ENCODE measurements at places on chromosomes 2 and 18.
A peak's percentile ranks its signal among the peaks of the same experiment; 100 is the strongest.

- no peak for DNase-seq
Measured at GRCh38 chr2:217551252-217551899, 451.4 kb downstream of the TNS1 start.

DNA sequence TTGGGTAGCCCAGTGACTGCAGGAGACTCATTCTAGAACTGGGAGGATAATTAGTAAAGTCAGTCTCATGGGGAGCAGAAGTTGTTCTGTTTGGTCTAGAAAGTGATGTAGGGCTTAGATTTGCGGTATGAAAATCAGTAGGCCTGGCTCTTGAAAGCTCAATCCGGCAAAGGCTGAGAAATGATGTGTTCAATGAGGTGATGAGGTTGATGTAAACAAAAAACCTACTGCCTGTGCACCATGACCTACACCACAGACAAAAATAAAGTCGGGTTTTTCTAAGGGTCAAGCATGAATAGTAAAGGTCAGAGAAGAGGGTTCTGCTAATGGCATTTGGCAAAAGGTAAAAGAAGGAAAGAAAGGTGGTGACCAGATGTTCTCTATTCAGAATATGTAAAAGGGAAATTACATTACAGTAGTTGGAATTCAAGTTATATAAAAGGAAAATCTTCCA is 80.8 kb upstream of the COL5A2 start:
- no peak for DNase-seq

DNA sequence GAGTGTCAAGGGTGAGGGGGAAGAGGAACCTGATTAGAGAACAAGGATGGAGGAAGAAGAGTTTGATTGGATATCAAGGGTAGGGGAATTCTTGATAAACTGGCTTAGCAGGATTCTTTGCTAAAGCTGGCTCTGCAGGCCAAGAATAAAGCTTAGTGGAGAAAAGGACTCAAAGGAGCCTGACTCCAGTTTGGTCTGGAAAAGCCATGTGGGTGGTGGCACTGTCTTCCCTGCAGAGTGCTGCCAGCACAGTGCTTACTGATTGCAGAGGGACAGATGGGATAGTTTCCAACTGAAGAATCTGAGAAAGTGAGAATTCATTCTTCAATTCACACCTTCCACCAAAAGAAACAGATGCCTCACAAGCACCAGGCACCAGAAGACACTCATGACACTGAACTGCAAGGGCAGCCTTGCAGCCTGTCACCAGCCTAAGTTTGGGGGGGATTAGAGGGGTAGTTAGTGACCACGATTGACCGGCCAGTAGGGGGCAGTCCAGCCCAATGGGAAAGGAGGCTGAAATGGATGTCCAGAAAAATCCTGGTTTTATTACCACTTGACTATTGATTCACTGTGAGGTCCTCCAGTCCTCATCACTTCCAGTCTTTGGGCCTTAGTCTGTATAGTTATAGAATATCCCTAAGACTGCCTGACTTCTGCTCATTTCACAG is 334.5 kb downstream of the SMAD2 start:
- no peak for DNase-seq

GRCh38 chr2:185044323-185044874 is 446.1 kb downstream of the ZNF804A start:
- DNase-seq = no peak

GRCh38 chr2:27809761-27810241 is 38.3 kb downstream of the MRPL33 start:
- DNase-seq = no peak

GRCh38 chr2:178806543-178806942 is 680 bp downstream of the TTN start:
- no peak for DNase-seq

DNA sequence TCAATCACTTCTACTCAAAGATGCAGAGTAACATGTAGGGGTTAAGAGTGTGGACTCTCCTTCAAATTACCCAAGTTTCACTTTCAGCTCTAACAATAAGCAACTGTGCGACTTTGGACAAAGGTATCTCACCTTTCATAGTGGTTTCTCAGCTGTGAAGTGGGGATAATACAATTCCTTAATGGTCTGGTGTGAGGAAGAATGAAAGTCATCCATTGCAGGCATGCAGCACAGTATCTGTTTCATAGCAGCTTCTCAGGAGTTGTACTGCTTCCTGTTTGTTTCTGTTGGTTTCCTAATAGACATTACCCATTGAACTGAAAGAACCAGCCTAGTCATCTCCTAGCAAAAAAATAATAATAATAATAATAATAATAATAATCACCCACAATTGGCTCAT is 74.4 kb downstream of the DDX18 start:
- DNase-seq = no peak

DNA sequence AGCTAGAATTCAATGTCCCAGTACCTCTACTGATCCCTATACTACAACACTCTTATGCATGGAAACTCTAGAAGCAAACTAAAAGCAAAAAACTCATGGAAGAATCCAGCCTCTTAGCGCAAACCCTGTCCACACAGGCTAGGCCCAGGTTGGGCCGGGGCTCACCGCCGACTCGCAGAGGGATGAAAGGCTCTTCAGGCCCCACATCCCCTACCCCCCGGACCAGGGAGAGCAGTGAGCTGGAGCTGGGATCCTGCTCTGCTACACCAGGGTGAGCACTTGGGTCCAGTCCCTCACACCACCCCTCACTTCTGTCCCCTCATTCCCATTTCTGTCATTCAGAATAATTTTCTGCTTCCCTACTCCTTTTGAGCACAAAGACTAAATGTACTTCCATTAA is 2.0 kb downstream of the OST4 start:
- DNase-seq = no peak

DNA sequence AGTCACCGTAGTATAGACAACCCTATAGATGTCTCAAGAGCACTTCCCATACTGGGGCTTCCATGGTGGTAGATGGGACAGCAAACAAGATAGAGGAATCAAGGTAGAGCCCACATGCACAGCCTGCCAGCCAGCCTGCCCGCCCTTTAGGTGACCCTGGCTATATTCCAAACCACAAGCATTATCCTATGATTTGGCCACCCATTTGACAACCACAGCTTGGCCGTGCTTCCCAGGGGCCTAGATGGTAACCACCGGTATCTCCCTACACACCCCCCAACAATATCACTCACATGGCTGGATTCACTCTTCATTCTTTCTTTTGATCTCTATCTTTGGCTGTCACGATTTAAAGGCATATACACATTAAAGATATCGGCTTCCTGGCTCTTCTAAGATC is 85.3 kb downstream of the CDK15 start:
- DNase-seq = no peak

GRCh38 chr2:64111426-64111825 is 32.8 kb downstream of the PELI1 start:
- no peak for DNase-seq

- DNase-seq = no peak
Measured at GRCh38 chr2:551621-552020, 125.6 kb downstream of the TMEM18 start.

DNA sequence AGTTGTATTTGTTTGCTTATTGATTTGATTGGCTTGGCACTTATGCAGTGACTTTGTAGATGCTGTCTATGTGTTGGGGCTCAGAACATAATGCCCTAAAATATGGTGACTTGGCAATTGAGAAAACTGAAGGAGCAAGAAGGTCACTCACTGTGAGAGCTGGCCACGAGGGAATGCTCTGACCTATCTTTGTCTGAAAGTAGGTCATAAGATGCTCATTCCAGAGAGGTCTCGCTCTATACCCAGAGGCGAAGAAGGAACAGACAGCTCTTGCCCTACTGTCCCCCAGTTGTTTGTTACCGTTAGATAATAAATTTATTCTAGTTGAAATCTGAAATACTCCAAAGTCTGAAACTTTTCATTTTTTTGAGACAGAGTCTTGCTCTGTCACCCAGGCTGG is 158.5 kb downstream of the TGIF1 start:
- no peak for DNase-seq

- no peak for DNase-seq
Measured at GRCh38 chr2:236811062-236811656, 241.5 kb downstream of the ACKR3 start.

- DNase-seq = no peak
Measured at GRCh38 chr18:75400366-75400765, 27.1 kb downstream of the SMIM21 start.

GRCh38 chr2:43131890-43132682 is 94.3 kb downstream of the ZFP36L2 start:
- DNase-seq = no peak

GRCh38 chr2:18934886-18935285 is 345.5 kb upstream of the NT5C1B start:
- DNase-seq = no peak

- no peak for DNase-seq
Measured at GRCh38 chr2:153488072-153488471, 9.5 kb upstream of the RPRM start.

GRCh38 chr2:108165729-108166128 is 74.0 kb upstream of the SULT1C3 start:
- no peak for DNase-seq

- DNase-seq = no peak
Measured at GRCh38 chr2:144426981-144427479, 92.9 kb downstream of the ZEB2 start.

- DNase-seq = no peak
Measured at GRCh38 chr2:168574856-168575630, 119.0 kb downstream of the CERS6 start.

- DNase-seq = peak; percentile 33
Measured at GRCh38 chr2:19868701-19869580, 32.8 kb downstream of the TTC32 start.

- no peak for DNase-seq
Measured at GRCh38 chr18:75247611-75248421, 37.2 kb downstream of the TSHZ1 start.

- DNase-seq = no peak
Measured at GRCh38 chr2:38551171-38551570, 51.6 kb downstream of the HNRNPLL start.

- no peak for DNase-seq
Measured at GRCh38 chr2:104856973-104857261, 3.0 kb downstream of the POU3F3 start.

DNA sequence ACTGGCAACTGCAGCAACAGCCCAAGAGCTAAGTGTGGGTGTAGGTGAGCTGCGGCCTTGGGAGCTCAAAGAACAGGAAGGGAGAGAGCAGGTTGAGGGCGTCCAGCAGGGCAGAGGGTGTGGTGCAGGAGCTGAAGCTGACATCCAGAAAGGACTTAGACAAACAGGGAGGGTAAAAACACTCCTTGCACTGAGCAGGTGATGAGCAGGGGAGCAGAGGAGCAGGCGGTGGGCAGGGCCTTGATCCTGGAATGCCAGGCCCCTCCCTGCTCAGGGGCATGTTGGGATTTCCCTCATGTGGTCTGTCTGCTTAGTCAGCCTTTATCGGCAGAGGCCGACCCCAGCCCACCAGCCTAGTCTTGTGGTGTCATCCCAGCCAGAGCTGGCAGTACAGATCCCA is 63.6 kb downstream of the VSNL1 start:
- DNase-seq = no peak

- no peak for DNase-seq
Measured at GRCh38 chr2:12389344-12390045, 327.2 kb upstream of the TRIB2 start.

- no peak for DNase-seq
Measured at GRCh38 chr2:238313289-238313990, 6.9 kb upstream of the TRAF3IP1 start.

GRCh38 chr2:183162362-183162761 is 38.1 kb downstream of the NUP35 start:
- DNase-seq = no peak

DNA sequence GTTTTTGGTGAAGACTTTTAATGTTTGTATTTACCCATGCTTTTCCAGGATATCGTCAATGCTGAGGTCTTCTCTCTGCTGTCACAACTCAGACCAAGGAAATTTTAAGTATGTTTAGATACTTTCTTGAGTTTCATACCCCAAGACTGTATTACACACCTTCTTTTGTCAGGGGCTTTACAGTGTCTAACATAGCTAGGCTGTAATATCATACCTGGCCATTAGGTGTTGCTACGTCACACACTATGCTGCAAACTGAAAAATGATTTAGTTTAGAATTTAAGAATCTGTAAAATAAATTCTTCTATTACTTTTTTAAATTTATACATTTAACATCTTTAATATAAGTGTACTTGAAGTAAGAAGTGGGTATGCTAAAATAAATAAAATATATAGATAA is 358.4 kb upstream of the NRP2 start:
- DNase-seq = no peak

GRCh38 chr18:37720663-37721062 is 155.1 kb upstream of the CELF4 start:
- DNase-seq = no peak

- no peak for DNase-seq
Measured at GRCh38 chr2:111117598-111118480, 2.9 kb upstream of the BCL2L11 start.

All from stimulated activated CD4-positive, alpha-beta T cell treated with anti-CD3 and anti-CD28 coated beads, TNF-alpha, amount 100 ng/mL, for 1 hour (primary cell).